ENCODE measurements at places on chromosomes 3 and 15.

GRCh38 chr15:41876007-41876406 is 17.8 kb downstream of the SPTBN5 start:
- no peak for DNase-seq

DNA sequence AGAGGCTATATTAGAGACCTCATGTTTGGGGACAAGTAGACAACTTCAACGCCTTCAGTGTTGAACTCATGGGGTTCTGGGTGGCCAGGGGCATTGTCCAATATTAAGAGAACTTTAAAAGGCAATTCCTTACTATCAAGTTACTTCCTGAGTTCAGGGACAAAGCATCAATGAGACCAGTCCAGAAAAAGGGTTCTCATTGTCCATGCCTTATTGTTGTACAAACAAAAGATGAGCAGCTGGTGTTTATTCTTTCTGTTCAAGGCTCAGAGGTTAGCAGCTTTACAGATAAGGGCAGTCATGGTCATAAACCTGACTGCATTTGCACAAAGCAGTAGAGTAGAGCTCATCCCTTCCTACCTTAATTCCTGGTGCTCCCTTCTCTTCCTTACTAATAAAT is 18.5 kb upstream of the PDHB start:
- DNase-seq: no peak

DNA sequence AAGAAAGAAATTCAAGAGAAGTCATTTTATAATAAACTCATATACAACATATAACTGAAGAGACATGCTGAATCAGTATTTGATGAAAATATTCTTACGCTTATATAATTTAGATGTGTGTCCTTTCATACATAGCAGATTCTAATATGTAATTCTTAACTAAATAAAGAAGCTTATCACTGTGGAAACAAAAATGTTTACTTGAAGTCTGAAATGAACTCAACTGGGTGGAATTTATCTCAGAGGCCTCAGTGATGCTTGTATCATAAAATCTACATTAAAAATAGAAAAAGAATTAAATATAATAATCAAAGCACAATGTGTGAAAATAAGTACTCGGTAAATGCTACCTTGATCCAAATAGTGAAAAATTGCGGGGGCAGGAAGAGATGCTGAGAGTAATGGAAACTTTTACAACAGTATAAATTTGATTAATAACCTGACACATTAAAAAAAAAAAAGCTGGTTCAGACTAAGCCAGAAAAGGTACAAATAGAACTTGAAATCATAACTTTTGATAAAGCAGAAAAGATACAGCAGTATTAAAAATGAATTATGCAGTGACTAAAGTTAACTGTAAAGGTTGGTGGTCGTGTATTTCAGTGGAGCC is 12.0 kb upstream of the CBLB start:
- no peak for DNase-seq

GRCh38 chr15:70632491-70633102 is 130.8 kb downstream of the UACA start:
- no peak for DNase-seq

DNA sequence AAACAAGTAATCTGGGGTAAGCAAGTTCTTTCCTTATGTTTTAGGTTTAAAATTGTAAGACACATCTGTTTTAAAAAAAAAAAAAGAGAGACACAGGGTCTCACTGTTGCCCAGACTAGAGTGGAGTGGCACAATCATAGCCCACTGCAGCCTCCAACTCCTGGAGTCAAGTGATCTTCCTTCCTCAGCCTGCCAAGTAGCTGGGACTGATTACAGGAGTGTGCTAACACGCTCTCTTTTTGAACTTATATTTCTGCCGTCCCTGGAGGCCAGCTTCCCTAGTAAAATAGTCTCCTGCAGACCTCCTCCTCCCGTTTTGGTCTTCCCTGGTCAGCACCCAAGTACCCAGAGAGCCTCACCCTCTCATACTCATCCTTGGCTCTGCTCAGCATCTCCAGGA is 35.5 kb downstream of the DCP1A start:
- no peak for DNase-seq

DNA sequence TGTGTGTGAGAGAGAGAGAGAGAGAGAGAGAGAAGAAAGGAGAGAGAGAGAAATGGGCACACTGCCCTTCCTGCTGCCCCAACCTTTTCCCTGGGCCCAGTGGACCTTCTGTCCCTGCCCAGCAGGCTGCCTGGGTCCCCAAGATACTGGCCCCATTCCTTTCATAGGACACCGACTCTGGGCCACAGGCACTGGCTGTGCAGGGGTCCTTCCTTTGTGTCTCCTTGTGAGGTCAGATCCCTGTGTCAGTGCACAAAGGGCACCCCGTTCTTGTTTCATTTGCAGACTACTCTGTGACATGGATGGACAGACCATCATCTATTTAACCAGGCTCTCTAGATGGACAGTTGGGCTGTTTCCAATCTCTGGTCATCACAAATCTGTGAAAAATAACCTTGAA is 21.3 kb upstream of the KLF13 start:
- no peak for DNase-seq

- DNase-seq: no peak
Measured at GRCh38 chr3:64798316-64798715, 110.5 kb upstream of the ADAMTS9 start.

GRCh38 chr3:178950676-178951075 is 120.9 kb downstream of the ZMAT3 start:
- DNase-seq: no peak

DNA sequence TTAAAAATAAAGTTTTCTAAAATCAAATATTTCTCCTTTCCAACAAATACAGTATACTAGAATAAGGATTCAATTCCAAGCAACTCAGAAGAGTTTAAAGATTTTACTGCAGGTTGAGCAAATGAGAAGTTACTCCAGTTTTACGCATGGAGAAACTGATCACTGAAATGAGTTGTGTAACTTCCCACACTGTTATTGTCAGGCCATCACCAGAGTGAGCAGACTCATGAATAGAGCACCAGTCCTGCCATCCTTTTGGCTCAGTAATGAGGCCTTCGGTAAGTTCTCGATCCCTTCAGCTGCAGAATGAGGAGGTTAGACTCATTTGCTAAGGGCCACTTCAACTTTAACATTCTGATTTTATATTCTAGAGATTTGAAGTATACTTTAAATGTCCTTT is 48.1 kb downstream of the OSBPL10 start:
- no peak for DNase-seq

GRCh38 chr15:63261311-63261710 is 16.1 kb upstream of the APH1B start:
- no peak for DNase-seq

GRCh38 chr15:33580526-33580925 is 269.8 kb downstream of the RYR3 start:
- no peak for DNase-seq

DNA sequence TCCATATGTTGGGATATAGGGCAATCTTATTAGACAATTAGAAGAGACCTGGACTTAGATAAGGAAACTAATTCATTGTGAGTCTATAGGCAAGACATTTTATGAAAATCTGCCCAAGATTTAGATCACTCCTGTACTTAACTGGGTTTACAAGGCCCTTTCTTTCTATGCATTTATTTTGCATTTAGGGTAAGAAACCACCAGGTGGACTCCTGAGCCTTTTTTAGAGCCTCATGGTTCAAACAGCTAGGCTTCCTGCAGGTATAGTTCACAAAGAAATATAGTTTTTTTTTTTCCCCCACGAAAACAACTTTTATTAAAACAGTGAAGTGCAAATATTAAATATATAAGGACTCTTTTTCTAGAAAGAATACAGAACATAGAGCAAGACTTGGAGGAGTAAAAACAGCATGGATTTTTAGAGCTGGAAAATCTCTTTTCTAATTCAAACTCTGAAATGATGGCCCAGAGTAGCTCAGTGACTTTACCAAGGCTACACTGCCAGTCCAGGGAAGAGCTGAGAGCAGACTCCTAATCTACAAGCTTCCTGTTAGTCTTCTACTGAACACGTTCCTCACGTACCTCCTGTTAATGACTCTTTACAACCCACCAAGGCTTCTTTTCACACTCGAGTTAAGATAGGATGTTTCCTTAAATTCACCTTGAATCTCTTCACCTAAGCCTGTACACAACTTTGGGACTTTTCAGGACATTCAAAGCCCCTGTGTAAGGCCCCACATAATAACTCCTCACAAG is 400.9 kb upstream of the ATP11B start:
- DNase-seq: no peak

DNA sequence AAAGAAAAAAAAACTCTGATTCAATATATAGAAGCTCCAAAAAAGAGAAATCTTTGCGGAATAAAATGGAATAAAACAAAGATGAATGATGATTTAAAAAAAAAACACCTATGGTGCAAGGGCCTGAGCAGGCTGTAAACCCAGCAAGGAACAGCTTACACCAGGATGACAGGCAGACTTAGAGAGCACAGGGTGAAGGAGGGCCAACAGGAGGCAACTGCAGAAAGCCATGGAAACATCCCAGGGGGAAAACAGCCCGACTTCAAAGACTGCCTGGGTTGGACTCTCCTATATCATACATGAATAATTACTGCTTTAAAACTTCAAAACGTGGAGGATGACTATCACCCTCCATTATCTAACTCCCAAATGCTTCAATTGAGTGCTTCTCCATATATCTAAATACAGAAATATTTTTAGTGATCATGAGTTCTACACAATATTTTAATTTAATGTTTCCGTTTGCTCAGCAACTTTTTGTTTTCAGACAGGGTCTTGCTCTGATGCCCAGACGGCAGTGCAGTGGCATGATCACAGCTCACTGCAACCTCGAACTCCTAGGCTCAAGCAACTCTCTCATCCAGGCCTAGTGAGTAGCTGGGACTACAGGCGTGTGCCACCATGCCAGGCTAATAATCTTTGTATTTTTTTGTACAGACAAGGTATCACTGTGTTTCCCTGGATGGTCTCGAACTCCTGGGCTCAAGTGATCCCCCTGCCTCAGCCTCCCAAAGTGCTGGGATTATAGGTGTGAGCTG is 456.2 kb downstream of the TBL1XR1 start:
- DNase-seq: no peak

DNA sequence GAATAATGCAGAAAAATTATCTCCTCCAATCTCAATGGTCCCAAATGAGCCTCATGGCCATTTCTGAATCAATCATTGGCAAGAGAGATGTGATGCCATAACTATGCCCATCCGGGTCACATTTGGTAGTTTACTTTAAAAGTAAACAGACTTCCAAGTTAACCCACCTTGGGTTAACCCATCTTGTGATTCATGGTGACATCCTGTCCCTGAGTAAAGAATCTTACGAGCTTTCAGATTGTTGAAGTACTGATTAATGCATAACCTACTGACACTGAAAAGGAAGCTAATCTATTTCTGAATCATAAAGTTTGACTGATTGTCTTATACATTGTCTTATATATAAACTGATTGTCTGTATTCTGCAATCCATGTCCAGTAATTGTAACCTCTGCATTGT is 467.2 kb upstream of the AGTR1 start:
- DNase-seq: no peak

- peak; percentile 93 for DNase-seq
Measured at GRCh38 chr3:126475413-126476114, at the start of gene ZXDC. ZXDC (minus strand) TSS chr3:126475891; CDS start chr3:126475865, 26 bp downstream.

- DNase-seq: no peak
Measured at GRCh38 chr15:47587940-47588802, 129.1 kb upstream of the SEMA6D start.

- no peak for DNase-seq
Measured at GRCh38 chr3:115571413-115571812, 51.9 kb upstream of the GAP43 start.

DNA sequence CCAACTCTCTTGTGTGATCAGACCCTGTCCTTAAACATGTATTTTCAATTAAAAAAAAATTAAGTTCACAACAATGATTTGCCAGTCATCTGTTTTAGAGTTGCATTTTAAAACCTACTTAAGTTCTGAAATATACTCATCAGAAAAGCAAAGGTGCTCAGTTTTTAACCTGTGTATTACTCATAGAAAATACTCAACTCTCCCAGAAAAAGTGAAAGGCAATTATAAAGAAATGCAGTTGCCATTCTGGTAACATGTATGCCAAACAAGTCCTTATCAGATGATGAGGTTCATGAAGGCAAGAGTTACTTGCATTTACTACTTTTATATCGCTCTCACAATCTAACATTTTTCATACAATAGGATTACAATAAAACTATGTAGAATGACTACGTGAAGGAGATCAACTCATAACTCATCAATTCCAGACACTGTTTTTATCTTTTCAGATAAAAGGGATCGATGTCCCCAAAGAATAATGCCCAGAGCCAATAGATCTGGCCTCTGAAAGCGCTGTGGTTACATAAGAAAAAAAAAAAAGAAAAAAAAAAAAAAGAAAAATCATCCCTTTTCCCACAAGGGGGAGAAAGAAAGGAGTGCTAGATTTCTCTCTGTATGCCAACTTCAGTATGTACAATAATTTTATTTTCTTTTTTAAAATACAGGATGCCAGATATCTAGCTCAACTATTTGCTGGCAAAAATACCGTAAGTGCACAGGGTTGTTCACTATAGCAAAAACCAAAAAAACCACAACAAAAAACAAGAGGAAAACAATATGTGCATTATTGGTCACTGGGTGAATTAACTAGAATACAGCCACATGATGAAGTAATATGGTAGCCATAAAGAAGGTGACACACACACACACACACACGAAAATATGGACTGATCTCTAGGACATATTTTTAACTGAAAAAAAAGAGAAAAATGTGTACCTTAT is 137.4 kb downstream of the NR1I2 start:
- DNase-seq: no peak

- no peak for DNase-seq
Measured at GRCh38 chr3:26799679-26800317, 177.2 kb downstream of the LRRC3B start.

- no peak for DNase-seq
Measured at GRCh38 chr15:100098705-100099104, 243.1 kb downstream of the ADAMTS17 start.

DNA sequence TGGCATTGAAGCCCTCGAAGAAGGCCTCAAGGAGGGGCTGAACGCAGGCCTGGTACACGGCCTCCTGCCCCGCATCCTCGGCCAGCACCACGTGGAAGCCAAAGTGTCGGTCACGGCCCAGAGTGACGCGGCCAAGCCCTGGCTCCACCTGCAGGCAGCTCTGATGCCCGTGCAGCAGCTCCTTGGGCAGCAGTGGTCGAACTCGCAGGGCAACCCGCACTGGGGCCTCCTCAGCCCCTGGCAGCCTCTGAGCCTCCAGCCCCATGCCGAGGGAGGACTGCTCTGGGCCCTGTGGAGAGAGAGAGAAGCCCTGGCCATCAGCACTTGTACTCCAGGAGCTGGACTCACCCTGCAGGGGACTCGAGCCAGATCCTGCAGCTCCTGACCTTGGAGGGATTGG is 2.6 kb downstream of the KIF7 start:
- no peak for DNase-seq

GRCh38 chr3:135260025-135260424 is 465.0 kb downstream of the EPHB1 start:
- DNase-seq: no peak

DNA sequence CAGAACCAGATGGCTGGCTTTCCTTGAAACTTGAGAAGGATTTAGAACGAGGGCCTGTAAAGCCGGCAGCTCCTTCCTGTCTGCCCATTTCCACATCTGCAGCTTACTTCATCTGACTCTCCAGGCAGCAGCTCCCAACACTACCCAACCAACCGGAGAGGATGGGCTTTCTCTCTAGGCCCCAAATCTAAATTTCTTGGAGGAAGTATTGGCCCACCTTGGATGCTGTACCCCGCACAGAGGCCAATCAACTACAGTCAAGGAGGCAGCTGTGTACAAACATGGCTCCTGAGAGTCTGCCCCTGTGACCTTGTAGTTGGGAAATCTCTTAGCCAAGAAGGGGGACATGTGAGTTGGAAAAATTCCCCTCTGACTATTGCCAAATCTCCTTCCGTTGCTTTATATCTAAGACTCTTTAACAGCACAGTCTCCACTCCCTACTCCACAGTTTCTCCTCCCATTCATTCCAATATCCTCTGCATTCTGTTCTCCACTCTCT is 8.0 kb upstream of the ACAP2 start:
- DNase-seq: no peak
